H1 (cell line): ENCODE measurements at places on chromosomes 3 and 15. TPM values are rescaled to one million over a fixed set of nuclear protein-coding genes. Genes with fewer than 3 reads are reported as not detected.

- no peak for DNase-seq
- no peaks in the 10 kb centered on the region for H3K27me3 ChIP-seq
- H3K36me3 ChIP-seq = no peaks in the 10 kb centered on the region
- H3K4me3 ChIP-seq = no peak overlapping the region
- H3K27ac ChIP-seq = no peak overlapping the region
Observed at GRCh38 chr3:106423321-106424225, 554.8 kb upstream of the CBLB start.

DNA sequence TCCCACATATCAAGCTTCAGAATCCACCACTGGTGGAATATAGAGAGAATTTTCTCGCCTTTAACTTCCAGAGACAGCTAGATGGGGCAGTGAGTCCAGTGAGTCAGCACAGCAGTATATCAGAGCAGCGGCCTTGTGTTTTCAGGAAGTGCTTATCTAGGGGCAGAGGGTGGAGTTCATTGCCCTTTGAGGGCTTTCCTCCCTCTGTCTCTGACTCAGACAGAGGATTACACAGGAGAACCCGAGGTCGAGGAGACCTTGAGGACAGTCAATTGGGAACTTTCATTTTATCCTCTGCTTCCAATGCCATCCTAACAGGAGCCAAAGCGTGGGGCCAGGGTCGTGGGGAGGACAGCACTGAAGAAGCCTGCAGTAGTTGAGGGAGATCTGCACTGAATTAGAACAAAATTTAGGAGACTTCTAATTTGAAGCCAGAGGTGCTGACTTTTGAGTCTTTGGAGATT is 109.6 kb upstream of the UMPS start:
- H3K4me1 ChIP-seq = no peaks in the 10 kb centered on the region
- H3K4me3 ChIP-seq = no peak overlapping the region
- no peaks in the 10 kb centered on the region for H3K36me3 ChIP-seq
- H3K27me3 ChIP-seq = no peaks in the 10 kb centered on the region
- DNase-seq = no peak
- no peak overlapping the region for H3K27ac ChIP-seq

DNA sequence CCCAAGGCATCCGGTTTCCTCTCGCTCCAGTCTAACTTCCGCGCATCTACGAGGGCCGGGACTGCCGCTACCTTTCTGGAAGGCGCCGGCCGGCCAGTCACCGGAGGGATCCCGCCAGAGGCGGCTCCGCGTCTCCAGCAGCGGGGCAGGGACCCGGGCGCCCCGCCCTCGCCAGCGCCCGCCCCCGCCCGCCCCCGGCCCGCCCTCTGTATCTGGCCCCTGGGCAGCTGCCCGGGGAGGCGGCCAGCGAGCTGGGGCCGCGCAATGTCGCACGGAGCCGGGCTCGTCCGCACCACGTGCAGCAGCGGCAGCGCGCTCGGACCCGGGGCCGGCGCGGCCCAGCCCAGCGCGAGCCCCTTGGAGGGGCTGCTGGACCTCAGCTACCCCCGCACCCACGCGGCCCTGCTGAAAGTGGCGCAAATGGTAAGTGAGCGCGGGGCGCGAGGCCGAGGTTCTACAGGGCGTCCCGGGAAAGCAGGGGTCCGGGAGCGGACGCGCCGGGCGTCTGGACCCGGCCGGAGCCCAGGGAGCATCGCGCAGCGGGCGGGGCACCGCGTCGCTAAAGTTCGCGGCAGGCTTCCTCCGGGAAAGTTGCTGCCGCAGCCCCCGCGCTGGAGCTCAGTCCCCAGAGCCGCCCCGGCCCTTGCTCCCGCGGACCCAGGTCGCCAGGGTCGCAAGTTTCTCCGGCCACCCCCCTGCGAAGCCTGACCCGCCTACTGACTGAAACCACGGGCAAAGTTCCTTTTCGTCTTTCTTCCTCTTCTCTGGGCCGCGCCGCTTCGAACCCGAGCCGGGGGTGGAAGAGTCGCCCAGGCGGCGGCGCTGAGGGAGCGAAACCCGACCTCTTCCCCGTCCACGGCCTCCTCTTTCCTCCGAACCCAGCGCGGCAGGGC is at the start of gene CMTM7:
TSS of gene CMTM7 (plus strand) at position 211 of the 893 bp plus-strand sequence. CDS start at position 265, 54 bp downstream.
- H3K4me1 ChIP-seq = 0 out of 2 replicates have a peak, but pooled peaks cover 3% of the 10 kb centered on the region
- DNase-seq = no peak
- H3K27ac ChIP-seq = peak within 1 kb of the TSS; percentile 50; the same call in 1 of the 2 replicates
- H3K36me3 ChIP-seq = no peaks in the 10 kb centered on the region

The SENP8 gene
- total RNA-seq = 3.6 and 6.0 TPM in 2 replicates

- H3K36me3 ChIP-seq = no peaks in the 10 kb centered on the region
- no peaks in the 10 kb centered on the region for H3K4me1 ChIP-seq
Observed at GRCh38 chr3:168707900-168708299, 612.2 kb upstream of the GOLIM4 start.

DNA sequence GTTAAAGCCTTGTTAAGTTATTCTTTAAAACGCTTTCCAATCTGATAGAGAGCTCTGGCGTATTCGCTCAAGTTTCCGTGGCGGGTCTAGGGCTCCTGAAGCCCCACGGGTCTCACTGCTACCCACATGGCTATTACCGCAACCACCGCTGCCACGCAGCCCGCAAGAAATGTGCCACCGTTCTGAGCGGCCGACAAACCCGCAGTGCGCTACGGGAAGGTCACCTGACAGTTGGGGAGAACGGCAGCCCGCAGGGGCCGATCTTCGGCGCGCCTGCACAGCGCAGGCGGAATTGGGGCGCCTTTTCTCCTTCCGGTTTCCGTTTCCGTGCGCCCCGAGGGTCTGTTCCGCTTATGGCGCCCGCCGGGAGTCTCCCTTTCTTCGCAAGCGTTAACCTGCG is 76.6 kb upstream of the SNRPN start:
- H3K27ac ChIP-seq = no peak overlapping the region
- no peaks in the 10 kb centered on the region for H3K27me3 ChIP-seq
- no peak overlapping the region for H3K4me3 ChIP-seq
- no peak for DNase-seq
- 0 out of 2 replicates have a peak, but pooled peaks cover 8% of the 10 kb centered on the region for H3K4me1 ChIP-seq

DNA sequence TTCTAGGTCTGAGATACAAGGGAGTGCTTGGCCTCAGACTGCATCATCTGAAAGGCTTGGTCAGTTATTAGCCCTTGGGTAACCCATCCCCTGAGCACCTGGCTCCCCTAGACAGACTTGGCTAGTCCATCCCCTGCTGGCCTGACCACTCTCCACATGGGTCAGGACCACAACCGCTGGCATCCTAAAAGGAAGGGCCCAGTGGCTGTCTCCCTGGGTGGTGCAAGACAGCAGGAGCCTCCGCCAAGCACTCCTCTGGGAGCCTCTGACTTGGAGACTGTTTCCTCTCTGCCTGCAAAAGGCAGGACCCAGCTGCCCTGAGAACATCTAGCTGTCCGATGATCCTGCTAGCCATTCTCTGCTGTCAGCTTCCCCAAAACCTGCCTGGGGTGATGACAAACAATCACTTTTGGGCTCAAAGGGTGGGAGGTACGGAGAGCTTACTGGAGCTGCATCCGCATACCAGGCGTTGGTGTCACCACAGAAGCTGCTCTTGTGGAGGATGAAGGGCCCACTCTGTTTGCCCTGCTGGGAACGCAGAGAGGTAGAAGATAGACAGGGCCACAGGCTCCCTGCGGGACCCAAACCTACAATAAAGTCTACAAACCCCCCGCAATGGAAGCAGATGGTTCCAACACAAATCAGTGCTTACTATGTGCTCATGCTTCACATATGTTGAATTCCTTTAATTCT is 108.0 kb upstream of the PRR20G start:
- no peak for DNase-seq
- no peaks in the 10 kb centered on the region for H3K36me3 ChIP-seq
- H3K4me1 ChIP-seq = peaks cover 17% of the 10 kb centered on the region
- no peak overlapping the region; the same call in 1 of the 2 replicates for H3K4me3 ChIP-seq

- no peaks in the 10 kb centered on the region for H3K27me3 ChIP-seq
- no peak for DNase-seq
- H3K36me3 ChIP-seq = peaks cover 15% of the 10 kb centered on the region
- H3K4me3 ChIP-seq = no peak overlapping the region
Observed at GRCh38 chr3:14962762-14963161, 15.4 kb downstream of the NR2C2 start.

DNA sequence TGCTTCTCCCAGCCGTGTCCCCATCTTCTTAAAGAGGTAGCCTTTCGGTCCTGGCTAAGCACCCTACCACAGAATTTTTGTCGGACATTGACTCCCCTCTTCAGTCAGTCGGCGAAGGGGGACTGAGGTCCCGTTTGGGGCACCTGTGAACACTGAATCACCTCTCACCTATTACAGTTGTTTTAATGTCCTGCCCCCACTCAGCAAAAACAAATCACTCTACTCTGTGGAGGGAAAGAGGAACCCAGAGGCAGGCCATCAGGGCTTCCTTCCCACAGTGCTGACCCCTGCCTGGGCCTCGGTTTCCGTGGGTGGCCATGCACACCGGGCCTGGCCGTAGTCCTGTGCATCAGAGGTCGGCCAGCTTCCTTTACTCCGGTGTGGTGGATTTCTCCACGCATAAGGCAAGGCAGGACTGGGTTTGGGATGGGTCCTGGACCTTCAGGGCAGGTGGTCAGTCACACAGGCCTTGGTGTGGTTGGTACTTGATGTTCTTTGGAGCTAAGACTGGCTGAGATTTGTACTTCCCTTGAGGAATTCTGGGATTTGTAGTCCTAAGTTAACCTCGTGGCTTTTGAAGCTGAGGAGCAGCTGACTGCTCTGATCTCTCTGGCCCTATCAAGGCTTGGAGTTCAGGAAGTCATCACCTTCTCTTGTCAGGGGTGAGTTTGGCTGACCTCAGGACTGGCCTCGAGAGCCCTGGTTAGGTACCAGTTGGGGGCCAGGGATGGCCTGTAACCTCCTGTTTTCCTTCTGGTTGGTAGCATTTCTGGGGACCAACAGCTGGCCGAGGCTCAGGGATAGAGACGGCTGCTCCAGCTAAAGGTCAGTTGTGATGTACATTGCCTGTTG is 627 bp upstream of the FAM131A start:
- H3K36me3 ChIP-seq = peaks cover 22% of the 10 kb centered on the region
- peaks cover 27% of the 10 kb centered on the region for H3K4me1 ChIP-seq
- H3K4me3 ChIP-seq = peak overlapping the region; percentile 83

- H3K27ac ChIP-seq = no peak overlapping the region
- H3K36me3 ChIP-seq = no peaks in the 10 kb centered on the region
- DNase-seq = no peak
- H3K27me3 ChIP-seq = no peaks in the 10 kb centered on the region
- no peaks in the 10 kb centered on the region for H3K4me1 ChIP-seq
Observed at GRCh38 chr15:68337826-68338225, 60.3 kb downstream of the FEM1B start.

DNA sequence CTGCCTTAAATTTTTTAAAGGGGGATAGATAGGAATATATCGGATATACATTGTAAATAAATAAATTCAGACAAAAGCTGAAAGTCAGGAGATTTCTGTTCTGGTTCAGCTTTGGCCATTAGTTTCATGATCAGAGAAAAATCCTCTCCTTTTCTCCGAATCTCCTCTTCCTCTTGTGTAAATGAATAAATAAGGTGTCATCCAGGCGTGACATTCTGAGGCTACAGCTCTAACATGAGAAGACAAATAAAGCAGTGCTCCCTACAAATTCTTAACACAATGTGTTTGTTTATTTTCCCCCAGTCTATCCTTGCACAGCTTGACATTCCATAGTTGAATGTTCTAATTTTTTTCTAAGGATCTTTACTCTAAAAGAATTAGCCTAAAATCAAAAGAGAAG is 9.4 kb upstream of the MB21D2 start:
- H3K27ac ChIP-seq = no peak overlapping the region
- H3K4me3 ChIP-seq = no peak overlapping the region
- DNase-seq = no peak
- no peaks in the 10 kb centered on the region for H3K27me3 ChIP-seq
- no peaks in the 10 kb centered on the region for H3K36me3 ChIP-seq
- peaks cover 11% of the 10 kb centered on the region; the same call in 1 of the 2 replicates for H3K4me1 ChIP-seq

DNA sequence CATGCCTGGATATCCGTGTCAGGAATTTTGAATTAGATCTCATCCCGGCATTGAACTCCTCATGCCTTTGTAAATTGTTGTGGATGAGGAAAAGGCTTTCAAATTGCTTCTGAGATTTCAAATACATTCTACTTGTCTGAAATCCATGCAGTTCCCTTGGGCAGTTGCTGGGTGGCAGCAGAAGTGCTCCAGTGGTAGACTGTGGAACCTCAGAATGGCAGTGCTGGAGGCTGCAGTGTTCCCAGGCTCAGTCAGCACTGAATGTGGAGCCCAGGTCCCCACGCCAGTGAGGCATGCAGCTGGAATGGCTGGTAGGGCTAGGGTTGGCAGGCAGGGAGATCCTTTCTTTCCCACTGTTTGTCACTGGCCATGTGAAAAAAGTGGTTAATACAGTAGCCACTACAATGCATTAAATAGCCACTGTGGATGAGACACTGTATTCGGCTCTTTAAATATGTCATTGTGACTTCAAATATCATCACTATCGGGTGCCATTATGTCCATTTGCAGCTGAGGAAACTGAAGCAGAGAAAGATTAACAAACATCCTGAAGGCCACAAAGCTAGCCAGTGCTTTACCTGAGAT is 98.6 kb downstream of the TPRG1 start:
- H3K36me3 ChIP-seq = no peaks in the 10 kb centered on the region
- no peak overlapping the region for H3K4me3 ChIP-seq
- no peak for DNase-seq
- H3K4me1 ChIP-seq = no peaks in the 10 kb centered on the region
- H3K27ac ChIP-seq = no peak overlapping the region
- no peaks in the 10 kb centered on the region for H3K27me3 ChIP-seq

The ATP13A4 gene
- not detected in 2 replicates for total RNA-seq

DNA sequence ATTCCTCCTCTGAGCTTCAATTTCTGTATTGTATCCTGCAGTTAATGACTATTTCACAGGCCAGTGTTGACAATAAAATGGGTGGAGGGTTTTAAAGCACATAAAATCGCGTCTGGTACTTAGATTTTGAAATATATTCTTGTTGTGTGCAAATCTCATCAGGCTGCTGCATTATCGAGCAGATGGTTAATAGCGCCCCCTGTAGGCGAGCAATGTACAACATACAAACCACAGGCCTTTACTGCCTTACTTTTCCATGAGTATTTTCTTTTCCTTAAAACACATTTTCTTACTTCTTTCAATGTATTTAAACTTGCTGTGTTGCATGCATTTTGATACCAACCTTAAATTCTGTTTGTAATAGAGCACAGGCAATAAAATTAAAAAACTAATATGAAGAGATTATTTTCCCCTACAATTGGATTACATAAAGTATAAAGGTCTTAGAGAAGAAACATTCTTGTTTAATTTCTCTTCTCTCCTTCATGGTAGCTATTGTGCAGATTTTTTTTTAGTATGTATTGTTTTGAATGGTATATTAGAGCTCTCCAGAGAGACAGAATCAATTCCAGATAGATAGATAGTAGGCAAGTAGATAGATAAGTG is 608.4 kb downstream of the CADM2 start:
- H3K4me3 ChIP-seq = no peak overlapping the region
- no peaks in the 10 kb centered on the region for H3K4me1 ChIP-seq
- no peak overlapping the region for H3K27ac ChIP-seq
- H3K36me3 ChIP-seq = no peaks in the 10 kb centered on the region

GRCh38 chr3:163890661-163891060 is 1187.6 kb downstream of the SI start:
- H3K27ac ChIP-seq = no peak overlapping the region
- H3K27me3 ChIP-seq = no peaks in the 10 kb centered on the region
- H3K4me3 ChIP-seq = no peak overlapping the region
- DNase-seq = no peak

GRCh38 chr3:183298701-183299153 is 45.7 kb downstream of the B3GNT5 start:
- H3K4me1 ChIP-seq = peaks cover 3% of the 10 kb centered on the region; the same call in 1 of the 2 replicates
- DNase-seq = peak; percentile 54
- peaks cover 21% of the 10 kb centered on the region for H3K36me3 ChIP-seq
- H3K27me3 ChIP-seq = no peaks in the 10 kb centered on the region
- no peak overlapping the region for H3K4me3 ChIP-seq
- no peak overlapping the region for H3K27ac ChIP-seq

- no peak for DNase-seq
- no peaks in the 10 kb centered on the region for H3K4me1 ChIP-seq
- H3K36me3 ChIP-seq = peaks cover 39% of the 10 kb centered on the region
- H3K27ac ChIP-seq = no peak overlapping the region
Observed at GRCh38 chr3:58164199-58164879, 46.4 kb downstream of the DNASE1L3 start.
